ENCODE measurements at places on chromosomes 5 and 9.

- no peak for DNase-seq
These were observed 1.5 kb upstream of the CSF2 start for GRCh38 chr5:132072070-132072469.

DNA sequence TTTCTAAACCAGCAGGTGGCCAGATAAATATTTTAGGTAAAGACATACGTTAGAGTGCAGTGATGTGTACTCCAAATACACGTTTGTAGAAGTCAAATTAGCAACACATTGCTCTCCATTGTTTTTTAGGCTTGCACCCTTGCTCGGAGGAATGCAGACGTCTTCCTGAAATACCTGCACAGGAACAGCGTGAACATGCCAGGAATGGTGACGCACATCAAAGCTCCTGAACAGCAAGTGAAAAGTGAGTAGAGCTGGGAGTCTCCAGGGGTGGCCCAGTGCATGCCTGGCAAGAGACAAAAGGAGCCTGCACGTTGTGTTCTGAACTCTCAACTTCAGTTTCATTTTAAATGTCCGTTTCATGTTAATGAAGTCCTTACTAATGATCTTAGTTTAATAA, 207.5 kb upstream of the OTULINL start:
- DNase-seq: no peak

- DNase-seq: no peak
These were observed 614.7 kb downstream of the ISL1 start for GRCh38 chr5:51997949-51998348.

DNA sequence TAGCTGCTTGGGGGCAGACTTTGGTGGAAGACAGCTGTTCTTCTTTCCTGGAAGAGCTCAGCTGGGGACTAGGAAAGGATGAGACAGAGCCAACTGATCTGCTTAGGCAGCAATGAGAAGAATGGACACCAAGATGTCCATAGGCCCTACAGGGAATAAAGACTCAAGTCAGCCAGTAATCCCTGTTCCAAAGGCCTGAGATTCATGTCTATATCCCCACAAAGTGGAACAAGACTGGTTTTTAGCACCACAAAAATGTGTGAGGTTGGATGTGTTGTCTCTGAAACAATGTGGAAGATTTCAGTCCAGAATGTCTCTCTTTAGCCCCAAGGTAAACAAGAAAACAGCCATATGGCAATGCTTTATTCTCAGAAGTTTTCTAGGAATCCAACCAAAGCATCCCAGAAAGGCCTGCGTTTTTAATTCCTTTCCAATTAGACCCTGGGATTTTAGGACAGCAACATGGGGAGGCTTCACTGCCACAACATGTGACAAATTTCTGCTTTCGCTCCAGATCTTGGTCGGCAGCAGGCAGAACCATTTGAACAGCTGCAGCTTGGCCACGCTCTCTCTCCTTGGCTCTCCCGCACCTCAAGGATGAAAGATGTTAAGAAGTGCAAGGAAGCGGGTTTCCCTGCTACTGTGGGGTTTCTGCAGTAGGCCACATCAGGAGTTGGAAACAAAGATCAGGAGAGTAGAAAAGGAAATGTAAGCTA, 245.1 kb downstream of the FSTL4 start:
- DNase-seq: no peak

GRCh38 chr5:55902696-55903095, 51.5 kb downstream of the IL31RA start:
- no peak for DNase-seq

DNA sequence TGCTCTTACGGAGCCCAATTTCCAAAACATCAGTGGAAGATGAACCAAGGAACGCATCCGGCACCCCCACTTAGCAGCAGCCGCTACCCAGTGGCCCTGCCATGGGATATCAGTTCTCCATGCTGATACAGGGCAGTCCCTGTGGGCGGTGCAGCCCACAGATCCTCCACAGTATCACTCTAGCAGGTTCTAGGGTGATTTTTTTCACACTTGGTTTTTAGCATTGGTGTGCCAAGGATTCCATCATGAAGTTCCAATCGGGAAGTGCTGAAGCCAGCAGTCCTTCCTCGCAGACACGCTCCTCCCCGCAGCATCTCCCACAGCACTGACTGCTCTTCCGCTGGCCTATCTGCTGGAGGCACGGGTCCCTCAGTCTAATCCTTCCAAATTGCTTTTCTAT, 261.9 kb downstream of the SYK start:
- no peak for DNase-seq

GRCh38 chr5:125181159-125181558, 434.7 kb upstream of the ZNF608 start:
- no peak for DNase-seq

GRCh38 chr9:75531588-75531987, 358.9 kb upstream of the PCSK5 start:
- DNase-seq: no peak

GRCh38 chr9:119257592-119257991, 111.6 kb downstream of the BRINP1 start:
- DNase-seq: no peak

GRCh38 chr5:103562453-103563157, at the start of gene NUDT12:
TSS of gene NUDT12 (minus strand) at chr5:103562789. CDS start at chr5:103560248, 2,541 bp downstream.
- DNase-seq: peak; percentile 79

GRCh38 chr5:158701406-158702177, 398.1 kb downstream of the EBF1 start:
- no peak for DNase-seq

- no peak for DNase-seq
These were observed 103.0 kb downstream of the GLIS3 start for GRCh38 chr9:4196886-4197285.

DNA sequence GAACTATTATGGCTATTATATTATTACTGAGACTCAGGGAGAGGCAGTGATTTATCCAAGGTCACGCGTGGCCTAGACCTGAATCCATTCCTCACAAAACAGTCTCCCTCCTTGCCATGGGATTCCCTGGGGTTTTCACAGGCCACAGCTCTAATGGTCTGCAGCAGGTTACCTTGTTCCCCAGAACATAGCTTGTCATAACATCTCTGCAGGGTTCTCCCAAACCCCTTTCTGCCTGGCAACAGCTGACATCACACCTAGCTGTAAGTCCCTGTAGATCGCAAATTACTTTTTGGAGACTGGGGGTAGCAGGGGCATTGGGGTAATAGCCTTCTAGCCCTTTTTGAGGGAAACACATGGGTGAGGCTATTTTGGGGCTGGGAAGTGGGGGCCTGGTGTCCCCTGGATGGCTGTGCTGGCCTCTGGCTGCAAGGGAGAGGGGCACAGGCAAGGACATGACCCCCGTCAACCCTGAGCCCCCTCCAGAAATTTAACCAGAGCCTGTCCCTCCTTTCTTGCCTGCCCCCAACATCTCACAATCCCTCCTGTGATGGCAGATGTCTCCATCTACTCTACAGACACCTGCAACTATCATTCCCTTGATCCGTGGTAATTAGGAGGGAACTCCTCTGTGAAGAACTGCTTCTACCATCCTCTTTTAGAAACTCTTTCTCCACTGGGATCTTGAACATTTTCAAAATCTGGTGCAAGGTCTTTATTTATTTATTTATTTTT, 1.3 kb downstream of the CD74 start:
- DNase-seq: peak; percentile 65

- DNase-seq: peak; percentile 59
These were observed 59.9 kb downstream of the ZFAND5 start for GRCh38 chr9:72305102-72305546.

DNA sequence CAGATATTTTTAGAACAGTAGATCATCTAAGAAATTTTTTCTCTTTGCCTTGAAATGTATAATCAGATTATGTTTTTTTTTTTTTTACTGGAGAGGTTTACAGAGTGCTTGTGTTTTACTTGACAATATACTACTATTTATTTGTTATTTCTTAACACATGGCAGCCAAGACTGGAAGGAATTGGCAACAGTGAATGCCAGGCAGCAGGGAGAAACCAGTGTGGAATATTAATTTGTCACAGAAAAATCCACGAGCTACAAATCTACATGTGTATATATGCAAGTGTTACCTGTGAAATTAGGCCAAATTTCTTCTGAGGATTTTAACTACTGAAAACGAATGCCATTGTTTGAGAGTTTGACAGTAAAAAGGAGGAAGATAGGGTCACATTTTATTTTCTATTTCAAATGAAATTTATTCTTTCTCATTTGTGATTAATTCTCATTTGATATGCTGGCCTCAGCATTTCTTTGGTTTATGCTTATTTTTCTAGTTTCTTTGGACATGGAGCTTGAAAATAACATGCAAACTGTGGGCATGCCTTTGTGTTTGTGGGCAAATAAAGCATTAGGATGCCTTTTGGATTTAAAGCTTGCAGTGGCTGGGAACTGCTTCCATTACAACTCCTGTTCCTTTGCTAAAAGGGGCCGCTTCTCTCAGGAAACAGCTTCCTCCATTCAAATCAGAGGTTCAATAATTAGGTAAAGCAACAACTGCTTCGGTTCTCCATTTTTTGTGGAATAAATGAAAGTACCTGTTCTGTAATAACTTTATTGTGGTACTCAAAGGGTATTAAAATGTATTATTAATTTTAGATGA, 39.0 kb upstream of the ZFYVE16 start:
- DNase-seq: peak; percentile 53

GRCh38 chr9:70950270-70950669, 171.2 kb downstream of the TRPM3 start:
- no peak for DNase-seq

- DNase-seq: no peak
These were observed 53.6 kb downstream of the RAB24 start for GRCh38 chr5:177249761-177250537.

- DNase-seq: no peak
These were observed 4.0 kb upstream of the FOXB2 start for GRCh38 chr9:77015327-77016048.

GRCh38 chr5:134427540-134428041, 15.9 kb upstream of the CDKN2AIPNL start:
- no peak for DNase-seq

GRCh38 chr5:124889850-124890249, 143.4 kb upstream of the ZNF608 start:
- no peak for DNase-seq

DNA sequence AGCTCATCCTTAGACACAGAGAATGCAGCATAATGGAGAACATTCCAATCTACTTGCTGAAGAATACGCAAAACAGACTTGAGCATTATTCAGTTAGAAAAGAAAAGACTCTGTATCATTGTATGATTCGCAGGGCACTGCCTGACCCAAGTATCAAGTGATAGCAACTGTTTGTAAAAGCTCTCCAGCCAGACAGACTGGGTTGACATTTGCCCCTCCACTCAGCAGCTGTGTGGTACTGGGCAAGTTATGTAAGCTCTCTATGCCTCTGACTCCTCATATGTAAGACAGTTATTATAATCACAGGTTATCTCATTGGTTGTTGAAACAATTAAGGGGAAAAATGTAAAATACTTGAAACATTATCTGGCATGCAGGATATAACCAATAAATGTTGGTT, 505.0 kb downstream of the ELAVL2 start:
- no peak for DNase-seq

- DNase-seq: no peak
These were observed 468.2 kb downstream of the NTRK2 start for GRCh38 chr9:85137696-85138095.
